Activated CD4-positive, alpha-beta T cell treated with anti-CD3 and anti-CD28 coated beads, Interleukin-2, Interleukin-6, amounts not matched to agents 100 ng/mL and 50 ng/mL, durations not matched to agents 16 hours and 8 hours (primary cell): ENCODE measurements at places on chromosomes 4 and X.

DNA sequence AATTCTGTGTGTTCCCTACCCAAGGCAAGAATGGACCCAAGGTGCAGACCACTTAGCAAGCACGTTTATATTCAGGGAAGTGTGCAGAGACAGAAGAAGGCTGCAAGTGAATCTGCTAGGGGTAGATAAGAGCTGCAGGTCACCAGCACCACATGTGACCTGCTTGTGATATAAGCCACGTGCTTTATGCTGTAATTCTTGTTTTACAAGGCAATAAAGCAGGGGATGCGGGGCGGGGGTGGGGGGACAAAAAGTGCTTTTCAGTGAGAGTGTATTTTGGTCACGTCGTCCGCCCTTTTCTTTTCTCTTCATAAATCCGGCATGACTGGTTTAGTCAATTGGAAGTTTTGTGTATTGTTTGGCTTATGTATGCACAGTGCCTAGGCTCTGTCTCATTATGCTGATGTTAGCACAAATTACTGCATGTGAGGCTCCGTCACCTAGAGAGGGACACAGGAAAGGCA, 192.7 kb downstream of the RBMX2 start:
- no peak for DNase-seq

GRCh38 chr4:187433141-187433540, 562.4 kb upstream of the ZFP42 start:
- DNase-seq = no peak

DNA sequence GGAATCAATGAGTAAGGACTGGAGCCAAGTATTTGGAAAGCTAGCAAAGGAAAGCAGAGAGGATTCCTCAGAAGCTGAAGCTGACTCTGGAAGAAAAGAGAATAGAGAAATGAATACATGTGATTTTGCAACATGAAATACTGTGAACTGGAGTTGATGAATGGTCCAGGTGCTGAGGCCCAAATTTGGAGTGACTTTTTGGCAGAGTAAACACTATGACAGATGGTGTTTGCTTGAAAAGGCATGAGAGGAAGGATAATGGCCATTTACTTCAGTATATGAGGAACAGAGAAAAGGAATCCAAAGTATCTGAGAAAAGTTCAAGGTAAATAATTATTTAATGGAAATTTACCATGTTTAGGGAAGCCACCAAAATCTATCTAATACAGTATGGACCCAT, 236.7 kb downstream of the SLITRK2 start:
- no peak for DNase-seq

DNA sequence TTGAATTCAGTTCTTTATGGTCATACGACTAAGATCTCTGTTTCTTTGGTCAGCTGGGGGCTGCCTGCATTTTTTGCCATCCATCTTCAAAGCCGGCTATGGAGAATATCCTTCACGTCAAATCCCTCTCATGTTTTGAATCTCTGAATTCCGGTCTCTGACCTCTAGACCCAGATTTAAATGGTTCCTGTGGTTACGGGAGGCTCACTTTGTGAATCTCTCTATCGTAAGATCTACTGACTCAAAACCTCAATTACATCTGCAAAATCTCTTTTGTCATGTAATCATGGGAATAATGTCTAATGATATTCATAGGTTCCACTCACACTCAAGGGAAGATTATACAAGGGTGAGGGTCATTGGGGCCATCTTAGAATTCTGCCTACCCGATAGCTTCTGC, 5.7 kb upstream of the MPC1L start:
- no peak for DNase-seq

DNA sequence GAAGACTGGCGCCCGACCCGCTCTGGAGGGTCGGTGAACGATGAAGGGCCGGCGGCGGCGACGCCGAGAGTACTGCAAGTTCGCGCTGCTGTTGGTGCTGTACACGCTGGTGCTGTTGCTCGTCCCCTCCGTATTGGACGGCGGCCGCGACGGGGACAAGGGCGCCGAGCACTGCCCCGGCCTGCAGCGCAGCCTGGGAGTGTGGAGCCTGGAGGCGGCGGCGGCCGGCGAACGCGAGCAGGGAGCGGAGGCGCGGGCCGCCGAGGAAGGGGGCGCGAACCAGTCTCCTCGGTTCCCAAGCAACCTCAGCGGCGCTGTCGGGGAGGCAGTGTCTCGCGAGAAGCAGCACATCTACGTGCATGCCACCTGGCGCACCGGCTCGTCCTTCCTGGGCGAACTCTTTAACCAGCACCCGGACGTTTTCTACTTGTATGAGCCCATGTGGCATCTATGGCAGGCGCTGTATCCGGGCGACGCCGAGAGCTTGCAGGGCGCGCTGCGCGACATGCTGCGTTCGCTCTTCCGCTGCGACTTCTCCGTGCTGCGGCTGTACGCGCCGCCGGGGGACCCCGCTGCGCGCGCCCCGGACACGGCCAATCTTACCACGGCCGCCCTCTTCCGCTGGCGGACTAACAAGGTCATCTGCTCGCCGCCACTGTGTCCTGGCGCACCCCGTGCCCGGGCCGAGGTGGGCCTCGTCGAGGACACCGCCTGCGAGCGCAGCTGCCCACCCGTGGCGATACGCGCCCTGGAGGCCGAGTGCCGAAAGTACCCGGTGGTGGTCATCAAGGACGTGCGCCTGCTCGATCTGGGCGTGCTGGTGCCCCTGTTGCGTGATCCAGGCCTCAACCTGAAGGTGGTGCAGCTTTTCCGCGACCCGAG, 568 bp downstream of the CHST7 start:
- DNase-seq = peak; percentile 61

GRCh38 chr4:183434264-183434663, 10.2 kb upstream of the CDKN2AIP start:
- no peak for DNase-seq

DNA sequence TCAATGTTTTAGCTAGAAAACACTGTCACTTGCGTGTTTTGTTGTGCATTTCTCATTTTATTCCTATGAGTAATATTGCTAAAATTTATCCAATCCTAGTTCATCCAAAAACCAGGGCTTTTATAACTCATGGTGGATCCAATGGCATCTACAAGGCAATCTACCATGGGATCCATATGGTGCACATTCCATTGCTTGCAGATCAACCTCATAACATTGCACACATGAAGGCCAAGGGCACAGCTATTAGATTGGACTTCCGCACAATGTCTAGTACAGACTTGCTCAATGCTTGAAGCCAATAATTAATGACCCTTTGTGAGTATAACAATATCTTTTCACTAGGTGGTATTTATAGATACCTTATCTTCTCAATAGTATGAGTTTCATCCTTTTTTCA, 57.2 kb upstream of the UGT2B7 start:
- DNase-seq = no peak

DNA sequence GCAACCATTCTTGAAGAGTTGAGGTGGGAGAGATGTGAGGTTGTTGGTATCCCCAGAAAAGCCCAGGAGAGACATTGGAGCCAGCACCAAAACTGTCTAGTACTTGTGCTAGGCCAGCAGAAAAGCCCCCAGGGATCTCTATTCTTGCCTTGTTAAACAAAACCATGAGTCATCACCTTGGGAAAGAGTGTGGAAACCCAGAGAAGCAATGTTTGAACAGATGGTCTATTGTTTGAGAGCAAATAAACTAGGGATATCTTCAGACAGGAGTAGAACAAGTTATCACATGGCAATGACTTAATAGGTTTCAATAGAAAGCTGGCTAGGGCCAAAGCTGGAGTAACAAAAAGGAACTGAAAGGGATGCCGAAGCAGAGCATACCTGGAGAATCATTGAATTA, 195.7 kb upstream of the CASK start:
- no peak for DNase-seq

DNA sequence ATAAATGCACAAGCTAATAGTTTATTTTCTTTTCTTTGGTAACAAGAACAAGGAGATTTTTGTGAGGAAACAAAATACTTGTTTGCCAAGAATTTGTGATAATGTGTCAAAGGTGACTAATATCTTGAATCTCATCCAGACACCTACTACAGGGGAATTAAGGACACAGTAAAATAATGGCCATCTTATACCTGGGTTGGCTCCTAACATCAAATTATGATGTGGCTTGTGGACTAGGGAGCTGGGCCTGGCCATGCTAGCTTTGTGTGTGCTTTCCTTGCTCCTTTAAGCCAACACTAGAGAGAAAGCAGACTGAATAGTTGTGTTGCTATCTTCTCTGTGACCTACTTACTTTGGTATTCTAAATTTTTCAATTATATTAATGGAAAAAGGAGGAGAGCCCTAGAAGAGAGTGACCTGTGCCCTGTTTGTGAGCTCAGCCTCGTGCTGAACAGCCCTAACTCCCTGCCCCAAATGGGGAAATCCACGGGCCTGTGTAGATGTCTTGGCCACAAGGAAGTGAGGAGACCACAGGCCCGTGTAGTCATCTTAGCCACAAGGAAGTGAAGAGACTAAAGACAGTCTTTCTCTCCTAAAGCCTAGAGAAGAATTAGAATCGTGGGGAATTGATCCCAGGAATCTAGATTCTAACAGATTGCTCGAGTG, 23.3 kb downstream of the ARHGAP24 start:
- DNase-seq = no peak

DNA sequence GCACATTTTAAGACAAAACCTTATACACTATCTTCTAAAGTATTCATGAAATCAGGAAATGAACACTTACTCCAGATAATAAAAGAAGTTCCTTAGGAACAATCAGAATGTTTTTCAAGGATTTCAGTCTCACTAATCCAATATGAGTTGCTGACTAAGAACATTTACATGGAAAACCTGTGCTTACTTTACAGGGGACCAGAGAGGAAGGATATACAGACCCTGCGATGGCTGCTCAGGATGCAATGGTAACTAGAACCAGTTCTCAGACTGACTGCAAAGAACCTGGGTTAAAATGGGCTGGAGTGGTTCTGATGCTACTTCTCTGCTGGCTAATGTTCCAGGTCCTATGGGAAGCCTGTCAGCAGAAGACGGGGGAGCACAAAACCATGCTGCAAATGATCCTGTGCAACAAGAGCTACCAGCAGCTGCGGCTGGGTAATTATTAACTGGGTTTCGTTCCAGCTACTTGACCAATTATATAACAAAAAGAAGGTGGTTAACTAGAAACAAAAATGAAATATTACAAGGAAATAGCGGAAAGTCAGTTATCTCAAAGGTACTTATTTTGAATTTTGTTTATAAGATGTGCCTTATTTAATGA, 85.3 kb downstream of the ANXA10 start:
- no peak for DNase-seq

DNA sequence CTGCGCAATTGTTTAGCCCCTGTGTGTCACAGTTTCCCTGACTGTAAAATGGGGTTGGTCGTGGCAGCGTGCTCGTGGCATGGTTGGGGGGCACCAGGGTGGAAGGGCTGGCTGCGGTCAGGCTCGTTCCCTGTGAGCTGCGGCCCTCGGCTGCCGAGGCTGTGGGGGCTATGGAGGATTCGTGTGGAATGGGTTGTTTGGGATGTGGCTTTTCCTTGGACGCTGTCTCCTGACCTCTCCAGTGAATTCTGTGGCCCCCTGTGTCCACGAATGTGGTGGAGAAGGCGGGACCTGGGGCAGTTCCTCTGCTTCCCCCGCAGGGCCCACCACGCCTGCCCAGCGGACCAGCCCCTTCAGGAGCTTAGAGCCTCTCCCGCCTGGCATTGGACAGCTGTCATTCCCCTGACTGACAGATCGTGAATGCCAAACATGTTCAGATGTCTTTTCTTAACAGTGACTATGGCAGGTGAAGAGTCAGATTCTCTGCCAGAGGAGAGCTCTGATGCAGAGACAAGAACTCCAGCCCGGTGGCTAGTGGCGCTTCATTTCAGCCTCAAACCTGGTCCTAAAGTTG, 17.2 kb upstream of the HGFAC start:
- DNase-seq = no peak

GRCh38 chr4:37757761-37758160, 68.7 kb upstream of the PGM2 start:
- DNase-seq = no peak

GRCh38 chr4:145709843-145710242, 29.9 kb downstream of the C4orf51 start:
- peak; percentile 77 for DNase-seq

GRCh38 chr4:99861120-99861905, 32.9 kb downstream of the LAMTOR3 start:
- peak; percentile 86 for DNase-seq

- DNase-seq = no peak
These were observed 63.7 kb downstream of the FHIP1A start for GRCh38 chr4:151472711-151473110.

GRCh38 chr4:153465140-153465539, 1.0 kb upstream of the TMEM131L start:
- DNase-seq = no peak

DNA sequence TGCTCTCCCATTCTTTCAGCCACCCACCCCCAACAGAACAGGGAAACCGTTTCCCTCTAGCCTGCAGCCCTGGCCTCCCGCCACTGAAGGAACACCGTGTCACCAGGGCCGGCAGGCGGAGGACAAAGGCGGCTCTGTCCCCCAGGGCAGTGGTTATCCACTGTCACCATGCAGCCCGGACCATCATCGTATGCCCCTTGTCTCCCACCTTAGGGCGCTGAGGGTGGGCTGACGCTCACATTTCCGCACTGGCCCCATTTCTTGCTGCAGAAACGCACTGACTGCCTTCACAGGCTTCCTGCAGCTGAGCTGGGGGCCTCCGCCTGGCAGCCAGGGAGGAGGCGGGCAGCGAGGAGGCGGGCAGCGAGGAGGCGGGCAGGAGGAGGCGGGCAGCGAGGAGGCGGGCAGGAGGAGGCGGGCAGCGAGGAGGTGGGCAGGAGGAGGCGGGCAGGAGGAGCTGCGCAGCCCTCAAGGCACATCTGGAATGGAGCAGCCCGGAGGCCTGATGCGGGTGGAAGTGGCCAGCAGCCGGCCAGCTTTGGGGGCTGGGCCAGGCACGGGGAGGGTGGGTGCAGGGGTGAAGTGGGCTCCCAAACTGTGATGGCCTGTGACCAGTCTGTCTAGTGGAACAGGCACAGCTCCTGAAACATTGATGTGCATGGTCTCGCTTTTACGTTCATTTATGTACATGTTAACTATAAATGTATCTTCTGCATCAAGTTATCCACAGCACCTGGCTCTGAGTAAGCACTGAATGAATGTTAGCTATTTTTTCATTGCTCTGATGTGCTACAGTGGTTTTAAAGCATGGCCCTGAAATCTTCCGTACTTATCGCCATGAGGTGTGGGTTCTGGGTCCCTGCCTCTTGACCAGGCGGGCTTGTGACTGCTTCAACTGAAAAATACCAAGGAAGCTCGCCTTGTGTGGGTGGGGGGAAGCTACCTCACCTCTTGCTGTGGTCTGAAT, 20.6 kb upstream of the KIAA0232 start:
- DNase-seq = no peak

DNA sequence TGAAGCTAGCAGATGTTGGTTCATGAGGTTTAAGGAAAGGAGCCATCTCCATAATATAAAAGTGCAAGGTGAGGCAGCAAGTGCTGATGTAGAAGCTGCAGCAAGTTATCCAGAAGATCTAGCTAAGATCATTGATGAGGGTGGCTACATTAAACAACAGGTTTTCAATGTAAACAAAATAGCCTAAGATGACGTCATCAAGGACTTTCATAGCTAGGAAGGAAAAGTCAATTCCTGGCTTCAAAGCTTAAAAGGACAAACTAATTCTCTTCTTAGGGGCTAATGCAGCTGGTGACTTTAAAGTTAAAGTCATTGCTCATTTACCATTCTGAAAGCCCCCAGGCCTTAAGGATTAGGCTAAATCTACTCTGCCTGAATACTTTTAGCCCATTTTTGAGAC, 141.9 kb downstream of the MID1IP1 start:
- DNase-seq = no peak

GRCh38 chrX:129654652-129655546, at the start of gene APLN:
Gene APLN, minus strand, starts transcription at chrX:129654956. Its CDS starts 326 bp downstream, at chrX:129654630.
- no peak for DNase-seq
